Vagina (tissue), 2 donors: ENCODE measurements at places on chromosomes 1 and 21. TPM values are rescaled to one million over a fixed set of nuclear protein-coding genes. Genes with fewer than 3 reads are reported as not detected.

Gene OR2M7
- total RNA-seq: not detected

DNA sequence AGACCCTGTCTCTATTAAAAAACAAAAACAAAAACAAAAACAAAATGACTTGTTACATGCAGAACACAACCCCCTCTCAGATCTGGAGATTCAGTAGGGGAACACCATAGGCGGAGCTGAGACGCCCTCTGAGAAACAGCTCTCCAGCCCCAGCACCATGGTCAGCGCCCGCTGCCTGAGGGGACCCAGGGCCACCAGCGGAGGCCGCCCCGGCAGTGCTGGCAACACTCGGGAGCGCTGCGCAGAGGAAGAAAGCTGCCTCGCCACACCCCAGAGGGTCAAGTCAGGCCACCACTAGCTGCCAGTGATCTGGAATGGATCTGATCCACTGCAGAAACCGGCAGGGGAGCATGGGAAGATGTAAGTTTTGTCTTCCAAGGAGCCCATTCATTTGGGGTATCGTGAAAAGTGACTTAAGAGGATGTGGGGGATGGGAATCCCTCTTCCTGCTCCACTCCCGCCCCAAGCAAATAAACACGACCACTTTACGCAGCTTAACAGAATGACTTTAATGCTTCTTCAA is 3.1 kb downstream of the ACTA1 start:
- no peak for DNase-seq
- no peak overlapping the region for H3K27ac ChIP-seq
- peak overlapping the region; percentile 17 for H3K4me3 ChIP-seq
- H3K4me1 ChIP-seq: peaks cover 37% of the 10 kb centered on the region
- H3K27me3 ChIP-seq: peaks cover 33% of the 10 kb centered on the region

- no peaks in the 10 kb centered on the region for H3K4me1 ChIP-seq
- H3K27me3 ChIP-seq: no peaks in the 10 kb centered on the region
- no peak overlapping the region for H3K4me3 ChIP-seq
- no peaks in the 10 kb centered on the region for H3K36me3 ChIP-seq
Measured at GRCh38 chr1:3922851-3923250, 22.8 kb upstream of the C1orf174 start.

DNA sequence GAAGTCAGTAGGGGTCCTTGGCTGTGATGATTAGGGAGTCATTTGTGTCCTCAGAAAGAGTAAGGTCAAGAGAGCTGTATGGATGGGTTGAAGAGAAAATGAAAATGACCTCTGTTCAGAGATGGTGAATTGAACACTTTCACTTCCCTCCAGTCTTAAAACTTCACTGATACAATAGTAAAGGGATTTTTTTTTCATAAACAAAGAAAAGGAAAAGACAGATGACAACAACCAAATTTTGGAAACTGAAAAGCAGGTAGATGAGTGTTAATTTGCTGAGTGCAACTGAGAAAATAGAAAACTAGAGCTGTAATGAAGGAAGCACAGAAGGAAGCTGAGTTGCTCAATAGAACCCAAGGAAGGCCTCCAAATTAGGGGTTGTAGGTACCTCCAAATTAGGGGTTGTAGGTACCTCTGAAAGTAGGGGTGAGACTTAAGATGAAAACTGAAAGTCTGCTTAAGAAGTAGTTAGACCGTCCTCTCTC is 14.8 kb upstream of the S1PR1 start:
- H3K4me3 ChIP-seq: no peak overlapping the region
- H3K27ac ChIP-seq: no peak overlapping the region
- no peaks in the 10 kb centered on the region for H3K4me1 ChIP-seq
- H3K27me3 ChIP-seq: no peaks in the 10 kb centered on the region

- H3K4me3 ChIP-seq: no peak overlapping the region
- no peaks in the 10 kb centered on the region for H3K27me3 ChIP-seq
Measured at GRCh38 chr1:1332774-1333480, 1.8 kb downstream of the TAS1R3 start.

GRCh38 chr1:56029319-56030003 is 549.9 kb downstream of the PLPP3 start:
- no peaks in the 10 kb centered on the region for H3K27me3 ChIP-seq
- no peaks in the 10 kb centered on the region for H3K36me3 ChIP-seq
- no peak overlapping the region for H3K4me3 ChIP-seq
- no peak for DNase-seq
- H3K27ac ChIP-seq: no peak overlapping the region
